ENCODE measurements at places on chromosomes 12 and 14. TPM values are rescaled to one million over a fixed set of nuclear protein-coding genes. Genes with fewer than 3 reads are reported as not detected.

GRCh38 chr14:76472199-76472723, 96.3 kb downstream of the ESRRB start:
- DNase-seq = no peak

GRCh38 chr12:52810554-52810953, 3.4 kb downstream of the KRT4 start:
- no peak for DNase-seq

DNA sequence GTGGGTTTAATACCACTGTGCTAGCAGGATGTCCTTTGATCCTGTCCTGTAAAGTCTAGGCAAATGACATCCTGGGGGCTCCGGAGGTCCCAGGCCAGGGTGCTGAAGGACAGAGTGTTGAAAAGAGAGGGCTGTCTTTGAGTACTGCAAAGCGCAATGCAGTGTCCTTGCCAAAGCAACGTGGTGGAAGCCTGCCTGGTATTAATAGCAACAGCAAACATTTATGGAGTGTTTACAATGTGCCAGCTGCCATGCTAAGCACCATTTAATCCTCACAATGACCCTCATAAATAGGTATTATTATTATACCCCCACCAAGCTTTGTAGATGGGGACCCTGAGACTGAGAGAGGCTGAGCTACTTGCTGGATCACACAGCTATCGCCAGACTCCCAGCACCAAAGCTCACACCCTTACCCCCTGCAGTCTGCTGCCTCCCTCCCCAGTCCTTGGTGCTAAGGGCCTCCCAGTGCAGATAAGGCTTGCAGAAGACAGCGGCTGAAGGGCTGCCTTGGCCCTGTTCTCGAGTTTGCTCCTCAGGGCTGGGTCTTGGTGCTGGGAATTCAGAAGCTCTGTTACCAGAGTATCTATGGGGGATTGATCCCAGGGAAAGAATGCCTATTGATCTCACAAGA, 427.7 kb downstream of the FUT8 start:
- DNase-seq = no peak

- DNase-seq = no peak
These were observed 50.4 kb upstream of the RPH3A start for GRCh38 chr12:112741106-112741505.

SLC48A1 gene
- total RNA-seq = 12.2 TPM

OR6C65 gene
- total RNA-seq = not detected

CCNT1 gene
- total RNA-seq = 26.3 TPM

All from colonic mucosa (tissue), 4 donors.